GM18507 (cell line): ENCODE measurements at places on chromosomes 11 and 22.

- no peak for DNase-seq
Observed at GRCh38 chr11:33696931-33697638, 3.5 kb downstream of the C11orf91 start.

- DNase-seq, result no peak
Observed at GRCh38 chr22:37343348-37343747, 61.0 kb downstream of the CYTH4 start.

- DNase-seq, result no peak
Observed at GRCh38 chr11:131980199-131980598, 609.8 kb downstream of the NTM start.

DNA sequence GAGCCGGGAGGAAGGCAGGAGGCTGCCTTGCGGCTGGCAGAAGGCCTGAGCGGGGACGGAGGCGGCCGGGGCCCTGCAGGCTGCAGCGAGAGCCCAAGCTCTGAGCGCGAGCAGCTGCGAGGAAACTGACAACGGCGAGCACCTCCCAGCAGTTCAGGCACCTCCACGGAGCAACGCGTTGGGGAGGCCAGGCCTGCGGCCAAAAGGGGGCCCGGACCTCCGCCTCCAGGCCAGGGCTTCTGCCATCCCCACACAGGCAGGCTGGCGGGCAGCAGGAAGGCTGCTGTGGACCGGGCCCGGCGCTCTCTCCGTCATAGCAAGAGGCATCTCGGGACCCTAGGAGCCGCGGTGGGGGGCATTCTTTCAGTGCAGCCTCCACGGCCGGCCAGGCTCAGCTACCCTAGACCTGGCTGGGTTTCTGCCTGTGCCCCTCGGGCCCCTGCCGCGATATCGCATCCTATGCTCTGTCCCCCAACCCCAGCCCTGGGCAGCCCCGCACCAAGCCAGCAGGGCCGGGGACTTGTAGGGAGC lies 22.9 kb upstream of the SLC22A12 start:
- no peak for DNase-seq
